Activated T-cell treated with anti-CD3 and anti-CD28 coated beads, Interleukin-2, amount 50 U/mL, for 4 hours (primary cell): ENCODE measurements at places on chromosomes 16 and 17.

GRCh38 chr17:61736438-61736837 is 126.9 kb downstream of the BRIP1 start:
- no peak for DNase-seq

DNA sequence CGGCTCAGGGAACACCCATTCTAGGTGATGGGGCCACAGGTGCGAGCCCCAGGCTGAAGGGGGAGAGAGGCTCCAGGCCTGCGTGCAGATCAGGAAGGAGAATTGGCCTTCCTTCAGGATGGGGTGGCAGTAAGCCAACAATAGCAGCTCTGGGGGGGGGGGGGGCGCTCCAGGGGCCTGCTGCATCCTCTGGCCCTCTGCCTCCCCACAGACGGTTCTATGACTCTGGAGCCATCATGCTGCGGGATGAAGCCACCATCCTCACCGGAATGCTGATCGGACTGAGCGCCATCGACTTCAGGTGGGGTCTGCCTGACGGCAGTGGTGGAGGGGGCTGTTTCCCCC is 6.1 kb downstream of the RUNDC3A start:
- DNase-seq = no peak

GRCh38 chr17:76714822-76715495 is 4.2 kb upstream of the MXRA7 start:
- peak; percentile 80 for DNase-seq

DNA sequence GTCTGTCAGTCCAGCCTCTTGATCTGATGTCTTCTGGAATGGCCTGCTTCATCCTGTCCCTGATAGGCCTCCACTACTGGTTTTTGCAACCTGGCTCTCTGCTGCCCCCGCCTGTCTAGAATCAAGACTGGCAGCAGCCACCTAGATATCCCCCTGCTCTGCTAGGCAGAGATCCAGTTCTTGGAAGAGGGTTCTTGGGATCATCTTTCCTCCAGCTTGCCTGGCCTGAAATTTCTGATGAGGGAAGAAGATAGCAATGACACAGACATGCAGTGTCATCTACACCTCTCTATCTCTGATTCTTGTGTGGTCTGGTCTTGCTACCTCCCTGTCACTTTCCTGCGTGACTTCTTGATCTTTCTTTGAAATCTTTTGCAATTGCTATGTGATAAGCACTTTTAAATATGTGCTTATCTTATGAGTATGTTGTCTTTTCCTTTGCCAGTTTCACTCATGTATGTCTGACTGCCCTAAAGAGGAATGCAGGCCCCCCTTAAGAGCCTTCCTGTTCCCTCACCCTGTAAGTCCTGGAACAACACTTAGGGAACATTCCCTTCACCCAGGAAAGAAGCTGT is 20.3 kb upstream of the NFATC3 start:
- peak; percentile 69 for DNase-seq

- no peak for DNase-seq
Observed at GRCh38 chr16:80407265-80407987, 133.4 kb upstream of the DYNLRB2 start.

- DNase-seq = no peak
Observed at GRCh38 chr17:83074486-83075223, 4.8 kb upstream of the METRNL start.
